ENCODE measurements at places on chromosomes 6 and 20.

GRCh38 chr6:56299916-56300315 is 52.5 kb upstream of the COL21A1 start:
- DNase-seq = no peak

GRCh38 chr6:3226481-3227362 is 731 bp downstream of the TUBB2B start:
- peak; percentile 43 for DNase-seq

- peak; percentile 53 for DNase-seq
Observed at GRCh38 chr6:125827788-125828320, 37.1 kb downstream of the NCOA7 start.

GRCh38 chr6:6654599-6655575 is 66.4 kb downstream of the LY86 start:
- peak; percentile 48 for DNase-seq

DNA sequence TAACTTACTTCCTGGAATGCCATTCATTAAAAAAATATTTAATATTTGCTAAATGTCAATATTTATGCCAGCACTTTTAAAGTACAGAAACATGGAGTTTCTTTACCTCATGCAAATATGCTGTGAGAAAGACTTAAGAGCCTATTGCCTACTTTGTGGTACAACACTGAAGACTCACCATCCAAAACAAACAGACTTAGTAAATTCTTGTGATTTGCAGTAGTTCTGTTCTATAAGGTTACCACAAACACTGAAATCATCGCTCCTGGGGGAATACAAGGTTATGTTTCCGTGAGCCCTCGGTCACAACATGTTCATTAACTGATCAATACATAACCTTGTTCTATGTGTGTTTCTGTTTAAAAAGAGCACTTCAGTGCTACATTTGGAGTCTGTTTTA is 78.3 kb downstream of the ATG5 start:
- DNase-seq = no peak

- no peak for DNase-seq
Observed at GRCh38 chr20:43934833-43935232, 20.2 kb downstream of the TOX2 start.

DNA sequence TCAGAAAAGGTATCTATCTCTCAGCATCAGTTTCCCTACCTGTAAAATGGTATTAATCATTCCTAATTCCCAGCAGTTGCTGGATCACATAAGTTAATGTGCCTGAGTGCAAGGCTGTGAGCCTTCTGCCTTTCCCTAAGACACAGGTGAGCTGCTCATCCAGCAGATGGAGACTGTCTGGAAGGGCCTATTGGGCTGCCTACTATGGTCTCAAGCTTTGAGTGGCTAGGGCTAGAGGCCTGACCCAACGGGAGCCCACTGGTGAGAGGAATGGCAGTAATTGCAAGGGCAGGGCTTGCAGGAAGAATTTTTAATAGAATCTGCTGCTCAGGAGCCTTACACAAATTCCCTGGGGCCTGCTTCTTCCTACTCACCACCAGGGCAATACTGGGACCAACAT is 4.3 kb downstream of the KHDC1 start:
- DNase-seq = no peak

- DNase-seq = no peak
Observed at GRCh38 chr6:161094955-161095354, 103.4 kb downstream of the MAP3K4 start.

DNA sequence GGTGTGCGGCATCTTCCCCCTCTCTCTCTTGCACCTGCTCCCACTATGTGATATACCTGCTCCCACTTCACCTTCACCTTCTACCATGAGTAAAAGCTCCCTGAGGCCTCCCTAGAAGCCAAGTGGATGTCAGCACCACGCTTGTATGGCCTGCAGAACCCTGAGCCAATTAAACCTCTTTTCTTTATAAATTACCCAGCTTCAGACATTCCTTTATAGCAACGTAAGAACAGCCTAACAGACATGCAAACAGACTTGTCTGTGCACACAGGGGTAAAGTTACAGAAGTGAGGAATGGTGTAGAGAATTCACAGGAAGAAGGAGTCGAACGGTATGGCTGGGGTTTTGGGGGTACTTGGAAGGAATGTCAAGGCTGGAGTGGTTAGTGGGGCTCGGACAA is 14.8 kb upstream of the TGM2 start:
- no peak for DNase-seq

GRCh38 chr6:47592131-47592840 is 106.1 kb upstream of the ADGRF4 start:
- DNase-seq = no peak

DNA sequence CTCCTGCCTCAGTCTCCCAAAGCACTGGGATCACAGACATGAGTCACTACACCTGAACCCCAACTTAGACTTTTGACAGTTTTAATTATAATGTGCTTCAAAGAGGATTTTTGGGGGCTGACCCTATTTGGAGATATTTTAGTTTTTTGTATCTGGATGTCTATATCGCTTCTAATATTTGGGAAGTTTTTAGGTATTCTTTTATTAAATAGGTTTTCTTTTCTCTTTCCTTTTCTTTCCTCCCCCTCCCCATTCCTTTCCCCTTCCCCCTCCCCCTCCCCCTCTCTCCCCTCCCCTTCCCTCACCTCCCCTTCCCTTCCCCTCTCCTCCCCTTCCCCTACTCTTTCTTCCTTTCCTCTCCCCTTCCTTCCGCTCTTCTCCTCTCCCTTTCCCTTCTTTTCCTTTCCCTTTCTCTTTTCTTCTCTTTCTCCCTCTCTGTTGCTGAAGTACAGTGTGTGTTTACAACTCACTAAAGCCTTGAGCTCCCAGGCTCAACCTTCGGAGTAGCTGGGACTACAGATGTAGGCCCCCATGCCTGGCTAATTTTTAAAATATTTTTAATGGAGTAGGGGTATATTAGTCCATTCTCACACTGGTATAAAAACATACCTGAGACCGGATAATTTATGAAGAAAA is 24.4 kb upstream of the NKX2-4 start:
- no peak for DNase-seq

DNA sequence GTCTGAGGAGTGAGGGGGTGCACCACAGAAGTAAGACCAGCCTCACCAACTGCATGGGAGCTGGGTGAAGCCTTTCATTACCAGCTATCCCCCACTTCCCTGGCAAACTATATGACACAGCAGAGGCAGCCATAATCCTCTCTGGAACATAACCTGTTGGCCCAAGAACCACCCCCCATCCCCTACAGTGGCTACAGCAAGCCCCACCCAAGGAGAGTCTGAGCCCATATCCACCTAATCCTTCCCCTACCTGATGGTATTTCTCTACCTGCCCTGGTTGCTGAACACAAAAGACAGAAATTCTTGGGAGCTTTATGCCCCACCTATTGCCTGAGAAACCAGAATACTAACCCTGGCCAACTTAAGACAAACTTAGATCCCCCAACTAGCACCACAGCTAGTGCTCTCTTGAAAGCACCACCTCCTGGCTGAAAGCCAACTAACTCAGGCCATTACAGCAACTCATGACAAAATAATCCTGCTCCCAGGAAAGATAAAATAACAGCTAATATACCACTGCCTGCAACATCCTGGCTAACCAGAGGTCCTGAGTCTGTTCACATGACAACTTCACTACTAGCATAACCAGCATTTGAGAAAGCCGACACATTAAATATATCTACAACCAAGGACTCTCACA is 11.2 kb downstream of the RNGTT start:
- no peak for DNase-seq

DNA sequence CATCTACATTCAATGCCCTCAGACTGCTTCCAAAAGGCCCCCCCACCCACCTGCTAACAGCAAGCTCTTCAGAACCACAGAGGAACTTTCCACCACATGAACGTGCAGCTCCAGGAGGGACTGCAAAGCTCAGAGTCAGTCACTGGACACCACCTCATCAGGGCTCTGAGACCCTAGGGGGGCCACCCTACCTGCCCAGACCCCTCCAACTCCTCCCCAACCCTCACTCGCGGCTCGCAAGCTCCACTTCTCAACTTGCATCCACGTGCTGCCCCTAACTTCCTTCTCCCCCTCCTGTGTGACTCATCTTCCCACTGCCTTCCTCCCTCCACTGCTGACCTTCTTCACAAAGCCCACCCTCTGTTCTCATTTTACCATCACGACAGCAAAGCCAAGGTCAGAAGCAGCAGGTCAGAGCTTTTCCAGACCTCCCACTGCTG is 6.5 kb downstream of the MBOAT1 start:
- DNase-seq = peak; percentile 35

GRCh38 chr20:53748821-53749421 is 155.3 kb upstream of the ZNF217 start:
- no peak for DNase-seq

- peak; percentile 94 for DNase-seq
Observed at GRCh38 chr6:11772109-11772825, 6.3 kb downstream of the ADTRP start.

Measured in inflammatory macrophage treated with lipopolysaccharide for 1 hour (primary cell).